ENCODE measurements at places on chromosomes 4 and X. TPM values are rescaled to one million over a fixed set of nuclear protein-coding genes. Genes with fewer than 3 reads are reported as not detected.

GRCh38 chr4:153620352-153620751 lies 63.7 kb upstream of the TLR2 start:
- no peak for DNase-seq

DNA sequence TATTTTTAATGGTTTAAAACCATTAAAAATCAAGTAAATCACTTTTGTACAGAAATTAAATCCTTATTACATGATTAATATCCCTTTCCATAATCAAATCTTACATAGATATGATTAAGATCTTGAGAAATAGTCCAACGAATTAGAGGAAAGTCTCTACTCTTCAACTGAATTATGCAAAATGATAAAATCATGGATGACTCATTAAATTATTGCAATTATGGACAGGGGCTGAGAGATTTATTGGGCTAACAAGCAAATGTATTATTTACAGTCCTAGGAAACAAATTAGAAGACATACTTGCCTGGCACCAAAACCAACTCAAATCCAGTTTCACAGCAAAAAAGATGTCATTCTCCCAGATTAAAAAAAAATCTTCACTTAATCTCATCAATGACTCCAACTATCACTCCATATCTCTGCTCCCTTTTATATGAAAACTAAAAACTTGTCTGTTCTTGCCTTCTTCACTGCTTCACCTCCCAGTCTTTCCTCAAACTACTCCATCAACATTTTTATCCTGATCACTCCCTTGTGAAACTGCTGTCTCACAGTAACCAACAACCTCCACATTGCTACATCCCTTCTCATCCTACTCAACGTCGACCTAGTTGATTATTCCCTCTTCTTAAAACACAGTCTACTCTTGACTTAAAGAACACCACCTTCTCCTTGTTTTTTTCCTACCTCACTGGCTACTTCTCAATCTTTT lies 18.4 kb upstream of the DDX60 start:
- no peak for DNase-seq

ZNF280C gene
- total RNA-seq, result 9.1 TPM

DNA sequence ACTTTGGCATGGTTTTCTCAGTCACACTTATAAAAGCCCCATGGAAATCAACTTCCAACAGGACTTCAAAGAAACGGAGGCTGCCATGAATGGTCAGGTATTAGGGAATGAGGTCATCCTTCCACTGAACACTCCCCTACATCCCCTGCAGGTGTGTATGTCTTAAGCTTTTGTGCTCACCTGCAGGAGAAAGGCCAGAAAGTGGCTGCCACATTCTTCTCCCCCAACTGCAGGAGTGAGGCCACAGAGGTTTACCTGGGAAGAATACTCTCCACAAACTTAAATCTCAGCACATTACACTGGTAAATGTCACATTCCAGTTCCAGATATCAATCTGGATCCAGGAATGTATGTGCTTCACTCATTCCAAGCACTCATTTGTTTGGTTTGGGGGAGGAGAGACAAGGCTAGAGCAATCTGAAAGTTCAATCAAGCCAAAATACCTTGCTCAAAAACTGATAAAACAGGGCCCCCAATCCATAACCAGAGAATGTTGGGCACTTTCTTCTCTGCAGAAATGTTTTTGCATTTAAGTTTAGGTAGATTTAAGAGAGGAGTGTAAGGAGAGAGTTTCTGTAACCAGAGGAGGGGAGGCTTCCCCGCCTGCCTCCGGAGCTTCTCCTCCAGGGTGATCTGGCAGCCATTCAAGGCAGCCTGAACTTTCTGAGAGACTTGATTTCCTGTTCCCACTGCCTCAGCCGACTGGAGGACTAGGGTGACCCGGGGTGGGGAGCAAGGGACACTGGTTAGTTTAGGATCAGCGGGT lies 15.4 kb downstream of the FAM9C start:
- DNase-seq, result no peak

GRCh38 chrX:73076838-73077237 lies 2.5 kb downstream of the PABPC1L2A start:
- DNase-seq, result no peak

DNA sequence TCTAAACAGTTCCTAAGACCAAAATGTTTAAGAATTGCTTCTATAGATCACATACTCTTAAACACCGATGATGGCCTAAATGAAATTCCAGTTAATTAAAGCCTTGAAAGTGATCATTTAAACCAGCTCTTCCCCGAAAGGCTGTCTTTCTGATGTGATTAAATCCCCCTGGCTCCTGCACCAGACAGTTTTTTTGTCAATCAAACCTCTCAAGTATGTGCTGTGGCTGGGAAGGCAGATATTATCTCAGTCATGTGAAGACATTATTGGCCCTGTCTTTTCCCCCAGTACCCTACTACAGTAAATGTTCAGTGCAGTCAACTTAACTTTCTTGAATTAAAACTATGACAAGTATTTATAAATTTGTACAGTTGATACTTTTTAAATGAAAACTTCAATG lies 121.0 kb upstream of the MYOZ2 start:
- DNase-seq, result no peak

DNA sequence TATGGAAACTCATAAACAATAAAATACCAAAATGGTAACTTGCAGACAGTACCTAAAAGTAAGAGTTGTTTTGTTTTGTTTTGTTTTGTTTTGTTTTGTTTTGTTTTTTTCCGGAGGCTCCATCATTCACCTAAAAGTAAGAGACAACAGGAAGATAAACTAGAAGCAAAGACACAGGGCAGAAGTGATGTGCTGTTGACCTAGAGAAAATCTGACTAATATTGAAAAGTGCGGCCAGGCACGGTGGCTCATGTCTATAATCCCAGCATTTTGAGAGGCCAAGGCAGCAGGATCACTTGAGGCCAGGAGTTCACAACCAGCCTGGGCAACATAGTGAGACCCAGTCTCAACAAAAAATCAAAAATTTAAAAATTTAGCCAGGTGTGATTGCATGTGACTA lies 5.6 kb upstream of the CENPC start:
- DNase-seq, result no peak

Data from activated B cell treated with CpG ODN at 0.5 μM for 24 hours (primary cell).